Sigmoid colon (tissue), 7 donors: ENCODE measurements at places on chromosomes 11 and 22. TPM values are rescaled to one million over a fixed set of nuclear protein-coding genes. Genes with fewer than 3 reads are reported as not detected.

The MS4A13 gene
- not detected for total RNA-seq

The SPI1 gene
- 18.4 TPM for total RNA-seq

The TECTA gene
- total RNA-seq, result 3.9 TPM

The TSSK2 gene
- not detected for total RNA-seq

The GPR83 gene
- total RNA-seq, result 0.36 TPM

The PPARA gene
- 20.1 TPM for total RNA-seq

The JOSD1 gene
- 46.0 TPM for total RNA-seq

The AMOTL1 gene
- total RNA-seq, result 161 TPM

The PITPNM1 gene
- 16.0 TPM for total RNA-seq

The INS gene
- total RNA-seq, result not detected

The P2RX6 gene
- 1.4 TPM for total RNA-seq

The WNT11 gene
- 6.8 TPM for total RNA-seq

The ZNF280B gene
- total RNA-seq, result 0.41 TPM

The RAG2 gene
- total RNA-seq, result not detected

The NRXN2 gene
- 18.9 TPM for total RNA-seq

The PHF5A gene
- 31.9 TPM for total RNA-seq

The CELSR1 gene
- 0.82 TPM for total RNA-seq

The TEAD1 gene
- total RNA-seq, result 155 TPM

The RASD2 gene
- 16.9 TPM for total RNA-seq

The SNX32 gene
- 0.27 TPM for total RNA-seq

The RAG1 gene
- total RNA-seq, result 0.66 TPM

The AIFM3 gene
- total RNA-seq, result 0.66 TPM

The RBM7 gene
- 34.4 TPM for total RNA-seq

The SLC22A6 gene
- total RNA-seq, result not detected

The RIMBP3B gene
- not detected for total RNA-seq

The PRG3 gene
- total RNA-seq, result not detected

The DYNC2H1 gene
- 21.3 TPM for total RNA-seq

The B3GAT1 gene
- 0.28 TPM for total RNA-seq

The CARD16 gene
- total RNA-seq, result 11.6 TPM

The TPCN2 gene
- total RNA-seq, result 26.5 TPM

The C11orf97 gene
- total RNA-seq, result not detected

The PHOX2A gene
- total RNA-seq, result 0.41 TPM

The TSGA10IP gene
- not detected for total RNA-seq

The ACTN3 gene
- not detected for total RNA-seq

The GRM5 gene
- 0.49 TPM for total RNA-seq

The DCHS1 gene
- total RNA-seq, result 40.6 TPM

The CNTF gene
- total RNA-seq, result 1.7 TPM

The LINC01488 gene
- not detected for total RNA-seq

The CHADL gene
- 3.3 TPM for total RNA-seq

The UCP2 gene
- total RNA-seq, result 23.8 TPM

The BRSK2 gene
- total RNA-seq, result 1.8 TPM

The SEPTIN5 gene
- 11.1 TPM for total RNA-seq

The CDC42EP2 gene
- 14.4 TPM for total RNA-seq

The FXYD2 gene
- 4.8 TPM for total RNA-seq

The OPCML gene
- not detected for total RNA-seq

The PDE2A gene
- total RNA-seq, result 53.0 TPM

The DKK3 gene
- total RNA-seq, result 84.7 TPM

The SPTBN2 gene
- total RNA-seq, result 4.9 TPM

The SIK3 gene
- total RNA-seq, result 35.3 TPM

The TBC1D10A gene
- 31.0 TPM for total RNA-seq

The OR8D1 gene
- not detected for total RNA-seq

The COA4 gene
- total RNA-seq, result 85.6 TPM

The SLC6A5 gene
- not detected for total RNA-seq

The LRRC4C gene
- total RNA-seq, result 3.8 TPM
